WTC11 (cell line): ENCODE measurements at places on chromosomes 13 and 19.

DNA sequence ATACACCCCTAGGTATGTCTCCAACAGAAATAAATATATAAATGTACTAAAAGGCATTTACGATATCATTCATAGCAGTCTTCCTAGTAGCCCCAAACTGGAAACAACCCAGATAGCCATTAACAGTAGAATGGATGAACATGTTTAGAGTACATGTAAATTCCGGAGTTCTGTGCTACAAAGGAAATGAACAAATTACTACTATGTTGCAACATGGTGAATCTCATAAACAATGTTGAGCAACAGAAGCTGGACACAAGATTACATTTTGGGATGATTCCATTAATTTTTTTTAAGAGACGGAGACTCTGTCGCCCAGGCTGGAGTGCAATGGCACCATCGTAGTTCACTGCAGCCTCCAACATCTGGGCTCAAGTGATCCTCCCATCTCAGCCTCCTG is 5.9 kb upstream of the SLC7A10 start:
- no peak for DNase-seq

GRCh38 chr13:61908906-61909615 is 493.4 kb upstream of the PCDH20 start:
- DNase-seq, result peak; percentile 16

DNA sequence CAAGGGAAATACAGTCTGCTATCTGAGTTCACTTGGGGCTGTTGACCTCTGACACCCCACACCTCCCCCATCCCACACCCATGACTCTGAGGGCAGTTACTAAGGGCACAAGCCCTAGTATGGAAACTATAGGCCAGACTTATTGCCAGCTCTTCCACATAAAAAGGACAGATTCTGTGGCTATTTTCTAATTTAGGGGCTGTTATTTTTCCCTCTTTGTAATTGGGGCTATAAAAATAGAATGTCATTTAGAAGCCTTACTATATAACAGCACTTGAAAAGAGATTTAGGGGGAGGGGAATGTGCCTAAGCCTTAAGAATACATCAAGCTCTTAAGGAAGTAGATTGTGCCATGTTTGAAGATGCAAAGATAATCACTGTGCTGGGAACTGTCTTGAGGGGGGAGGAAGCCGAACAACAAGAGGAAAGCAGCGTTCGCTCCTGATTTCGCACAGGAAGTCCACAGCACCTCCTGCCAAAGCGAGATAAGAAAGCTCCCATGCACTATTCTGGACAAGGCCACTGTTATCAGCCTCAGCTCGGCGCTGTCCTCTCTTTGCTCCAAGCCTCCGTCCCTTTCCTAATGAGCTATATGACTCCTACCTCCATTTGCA is 86.6 kb downstream of the FLT1 start:
- DNase-seq, result no peak

DNA sequence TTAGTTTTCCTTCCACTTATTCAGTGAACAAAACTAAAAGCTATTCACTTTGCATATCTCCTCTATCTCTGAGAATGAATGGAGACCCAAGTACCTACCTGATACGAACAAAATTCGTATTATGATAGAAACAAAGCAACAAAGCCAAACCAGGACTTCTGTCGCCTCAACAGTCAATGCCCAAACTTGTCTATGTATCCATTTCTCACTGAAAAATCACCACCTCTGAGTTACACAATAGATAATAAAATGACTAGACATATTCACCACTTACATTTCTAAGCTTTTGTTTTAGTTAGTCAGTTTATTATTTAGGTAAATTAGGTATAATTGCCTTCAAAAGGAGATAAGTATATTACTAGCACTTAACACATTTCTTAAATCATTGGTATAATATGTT is 67.7 kb downstream of the CAB39L start:
- DNase-seq, result no peak

- DNase-seq, result no peak
Observed at GRCh38 chr13:44685641-44686040, 109.5 kb upstream of the TSC22D1 start.

DNA sequence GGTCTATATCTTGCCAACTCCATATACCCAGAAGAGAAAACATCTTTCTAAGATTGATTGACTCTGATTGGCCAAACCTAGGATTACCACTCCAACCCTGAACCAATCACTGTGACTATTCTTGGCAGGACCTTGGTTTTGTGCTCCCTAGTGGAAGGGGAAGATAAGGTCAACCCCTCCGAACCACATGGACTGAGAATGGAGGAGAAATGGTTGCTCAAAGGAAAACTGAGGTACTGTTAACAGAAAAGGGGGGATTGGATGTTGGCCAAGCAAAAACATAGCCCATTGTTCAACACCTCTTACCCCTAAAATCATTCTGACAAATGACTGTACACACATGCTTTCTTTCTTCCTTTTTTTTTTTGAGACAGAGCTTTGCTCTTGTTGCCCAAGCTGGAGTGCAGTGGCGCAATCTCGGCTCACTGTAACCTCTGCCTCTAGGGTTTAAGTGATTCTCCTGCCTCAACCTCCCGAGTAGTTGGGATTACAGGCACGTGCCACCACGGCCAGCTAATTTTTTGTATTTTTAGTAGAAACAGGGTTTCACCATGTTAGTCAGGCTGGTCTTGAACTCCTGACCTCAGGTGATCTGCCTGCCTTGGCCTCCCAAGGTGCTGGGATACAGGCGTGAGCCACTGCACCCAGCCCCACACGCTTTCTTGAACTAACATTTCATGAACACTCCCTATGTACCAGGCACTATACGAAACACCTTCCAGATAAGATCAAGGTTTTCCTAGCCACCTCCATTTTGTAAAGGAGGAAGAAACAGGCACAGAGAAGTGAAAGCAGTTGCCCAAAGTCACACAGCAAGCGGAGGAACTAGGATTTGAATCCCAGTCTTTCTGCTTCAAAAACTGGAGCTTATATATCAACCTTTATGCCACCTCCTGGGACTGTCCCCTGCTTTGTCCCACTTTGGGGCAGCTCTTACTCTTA is 6.5 kb downstream of the MEIOSIN start:
- DNase-seq, result no peak

GRCh38 chr13:20997301-20998161 is 63.9 kb downstream of the LATS2 start:
- no peak for DNase-seq

- no peak for DNase-seq
Observed at GRCh38 chr19:51375504-51376221, 3.2 kb upstream of the NKG7 start.

- DNase-seq, result no peak
Observed at GRCh38 chr13:50290186-50290585, 274.9 kb downstream of the KCNRG start.

DNA sequence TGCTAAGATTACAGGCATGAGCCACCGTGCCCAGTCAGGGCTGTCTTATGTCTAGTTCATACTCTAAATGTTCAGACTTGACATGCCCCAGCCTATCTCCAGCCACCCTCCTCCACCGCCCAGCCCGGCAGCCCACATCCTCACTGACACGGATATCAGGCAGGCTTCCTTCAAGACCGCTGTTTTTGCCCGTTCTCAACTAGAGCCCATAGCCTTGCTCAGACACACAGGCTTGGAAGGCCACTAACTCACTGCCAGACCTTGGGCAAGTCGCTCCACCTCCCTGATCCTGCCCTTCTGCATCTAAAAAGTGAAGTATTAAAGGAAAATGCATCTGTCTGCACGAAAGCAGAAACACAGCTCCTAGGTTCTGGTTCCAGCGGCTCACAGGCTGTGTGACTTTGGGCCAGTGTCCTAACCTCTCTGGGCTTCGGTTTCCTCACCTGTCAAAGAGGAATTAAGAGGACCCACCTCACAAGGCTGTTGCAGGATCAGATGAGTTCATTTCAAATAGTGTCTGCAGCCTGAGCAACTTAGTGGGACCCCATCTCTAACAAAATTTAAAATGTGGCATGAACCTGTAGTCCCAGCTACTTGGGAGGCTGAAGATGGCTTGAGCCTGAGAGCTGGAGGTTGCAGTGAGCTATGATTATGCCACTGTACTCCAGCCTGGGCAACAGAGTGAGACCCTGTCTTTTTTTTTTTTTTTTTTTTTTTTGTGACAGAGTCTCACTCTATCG is 14.5 kb upstream of the CERS4 start:
- no peak for DNase-seq

- DNase-seq, result no peak
Observed at GRCh38 chr19:39438270-39438934, 2.7 kb upstream of the RPS16 start.

DNA sequence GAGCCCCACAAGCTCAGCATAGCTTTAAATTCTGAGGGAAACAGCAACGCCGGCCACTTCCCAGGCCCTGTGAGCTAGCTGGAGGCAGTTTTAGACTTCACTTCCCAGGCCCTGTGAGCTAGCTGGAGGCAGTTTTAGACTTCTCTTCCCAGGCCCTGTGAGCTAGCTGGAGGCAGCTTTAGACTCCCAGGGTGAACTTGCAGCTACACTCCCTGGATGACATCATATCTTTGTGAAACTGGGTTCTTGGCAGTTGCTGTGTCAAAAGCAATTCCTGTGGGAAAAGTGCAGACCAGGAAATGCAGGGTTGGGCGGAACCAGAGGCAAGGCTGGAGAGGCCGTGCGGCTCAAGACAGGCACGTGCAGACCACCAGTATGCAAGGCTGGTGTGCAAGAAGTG is 12.7 kb downstream of the SOX1 start:
- DNase-seq, result peak; percentile 40

DNA sequence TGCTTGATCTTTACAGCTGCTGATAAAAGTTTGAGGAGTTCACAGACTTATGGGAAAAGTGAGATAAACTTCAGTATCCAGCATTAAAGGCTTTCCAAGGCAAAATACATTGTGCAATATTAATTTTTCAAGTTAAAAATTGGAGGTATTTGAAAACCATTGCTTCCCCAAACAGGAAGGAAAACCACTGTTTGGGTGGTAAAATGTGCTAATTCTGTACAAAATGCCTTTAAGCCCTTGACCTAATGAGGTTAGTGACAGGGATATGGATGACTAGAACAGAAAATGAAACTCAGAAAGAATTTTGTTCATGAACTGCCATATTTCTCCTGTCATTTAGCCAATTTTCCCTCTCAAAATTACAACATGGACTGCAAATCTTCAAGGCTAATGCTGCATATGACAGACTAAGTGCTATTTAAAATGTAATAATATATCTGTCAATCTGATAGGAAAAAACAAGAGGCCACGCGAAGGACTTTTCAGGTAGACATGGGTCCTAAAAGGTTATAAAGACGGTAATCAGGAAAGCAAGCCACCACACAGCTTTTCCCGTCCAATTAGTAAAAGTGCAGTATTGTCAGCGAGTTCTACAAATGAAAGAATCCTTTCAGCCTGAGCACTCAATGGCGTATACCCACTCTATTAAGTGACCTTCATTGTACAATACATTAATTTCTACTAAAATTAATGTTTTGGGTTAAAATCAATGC is 212.8 kb downstream of the ENOX1 start:
- DNase-seq, result no peak

GRCh38 chr19:1222394-1222793 is 15.4 kb downstream of the CBARP start:
- DNase-seq, result no peak

DNA sequence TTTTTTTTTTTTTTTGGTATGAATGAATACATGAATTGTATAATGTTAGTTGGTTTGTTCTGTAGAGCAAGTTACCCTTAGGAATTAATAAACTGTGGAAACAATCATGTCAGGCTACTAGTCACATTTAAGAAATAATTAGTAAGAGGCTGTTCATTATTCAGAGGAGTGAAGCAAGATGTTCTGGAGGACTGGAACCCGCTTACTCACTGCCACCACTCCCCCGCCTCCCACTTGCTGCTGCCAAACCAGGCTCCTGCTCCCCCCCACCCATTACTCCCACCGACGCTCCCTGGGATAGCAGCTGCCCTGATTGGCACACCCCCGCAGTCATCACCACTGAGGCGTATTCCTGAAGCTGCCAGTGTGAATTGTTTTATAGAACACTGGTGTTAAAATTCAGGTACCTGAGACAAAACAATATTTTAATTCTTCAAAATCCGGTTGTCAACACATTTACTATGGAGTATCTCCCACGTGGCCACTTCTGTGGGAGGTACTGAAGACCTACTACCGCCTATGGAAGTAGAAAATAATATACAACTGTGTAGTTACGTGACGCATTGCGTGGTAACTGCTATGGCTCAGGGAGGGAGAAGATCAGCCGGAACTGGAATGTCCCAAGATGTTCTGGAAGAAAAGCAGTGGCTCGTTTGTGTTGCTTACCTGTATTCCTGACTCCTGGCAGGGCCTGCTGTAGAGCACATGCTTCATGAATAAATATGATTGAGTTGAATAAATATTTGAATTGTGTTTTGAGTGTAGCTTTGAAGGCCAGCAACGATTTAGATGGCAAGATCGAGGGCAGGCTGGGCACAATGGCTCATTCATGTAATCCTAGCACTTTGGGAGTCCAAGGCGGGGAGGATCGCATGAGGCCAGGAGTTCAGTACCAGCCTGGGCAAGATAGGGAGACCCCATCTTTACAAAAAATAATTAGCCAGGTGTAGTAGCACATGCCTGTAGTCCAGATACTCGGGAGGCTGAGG is 1.7 kb downstream of the DPY19L3 start:
- DNase-seq, result no peak

DNA sequence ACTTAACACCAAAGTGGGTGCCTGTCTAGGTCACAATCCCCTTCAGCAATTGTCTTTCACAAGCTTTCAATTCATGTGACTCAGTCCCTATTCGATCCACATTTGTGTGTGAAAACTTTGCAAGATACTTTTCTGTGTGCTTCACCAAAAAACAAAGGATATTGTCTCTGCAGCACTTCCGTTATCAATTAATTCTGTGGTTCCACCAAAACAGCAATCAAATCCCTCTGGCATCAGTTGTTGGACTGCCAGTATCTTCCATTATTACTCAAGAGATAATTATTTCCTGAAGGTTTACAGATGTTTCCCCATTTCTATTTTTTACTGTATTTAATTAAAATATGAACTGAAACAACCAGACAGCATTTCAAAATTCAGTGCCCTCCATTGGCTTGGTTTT is 481.4 kb downstream of the SUCLA2 start:
- no peak for DNase-seq

GRCh38 chr13:51006067-51006845 is 96.7 kb downstream of the RNASEH2B start:
- DNase-seq, result no peak

DNA sequence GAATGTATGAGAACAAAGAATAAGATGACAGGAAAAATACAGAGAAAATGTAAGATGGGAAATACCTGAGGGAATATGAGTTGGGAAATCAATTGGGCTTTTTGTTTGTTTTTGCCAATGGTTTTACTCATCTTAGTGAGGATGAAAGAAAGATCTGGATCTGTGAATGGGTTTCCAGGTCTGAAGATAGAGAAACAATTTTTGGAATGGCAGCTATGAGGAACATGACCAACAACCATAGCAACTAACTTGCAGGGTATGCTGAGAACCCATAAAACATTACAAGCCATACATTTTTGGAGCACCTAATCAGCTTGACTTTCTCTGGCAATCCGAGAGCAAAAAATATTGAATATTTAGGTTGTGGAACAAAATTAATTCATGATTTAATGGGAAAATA is 290.0 kb downstream of the KCTD12 start:
- DNase-seq, result no peak

DNA sequence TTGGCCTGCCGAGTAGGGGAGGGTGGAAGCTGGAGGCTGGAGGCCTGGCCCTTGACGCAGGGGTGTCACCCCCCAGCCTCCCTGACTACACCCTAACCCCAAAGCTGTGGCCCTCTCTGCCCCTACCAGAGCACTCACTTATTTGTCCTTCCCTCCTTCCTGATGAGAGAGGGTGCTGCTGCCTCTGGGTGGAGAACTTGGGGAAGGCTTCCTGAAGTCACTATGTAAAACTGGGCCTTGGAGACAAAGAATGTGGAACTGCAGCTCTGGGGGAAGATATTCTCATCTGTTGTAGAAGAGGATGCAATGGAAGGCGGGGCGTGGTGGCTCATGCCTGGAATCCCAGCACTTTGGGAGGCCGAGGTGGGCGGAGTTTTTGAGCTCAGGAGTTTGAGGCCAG is 485.2 kb downstream of the ZNF536 start:
- peak; percentile 22 for DNase-seq
